ENCODE measurements at places on chromosomes 7 and 10. TPM values are rescaled to one million over a fixed set of nuclear protein-coding genes. Genes with fewer than 3 reads are reported as not detected.

ACBD7 gene
- total RNA-seq = 3.1 TPM

- DNase-seq = no peak
Measured at GRCh38 chr7:116230191-116231005, 20.1 kb downstream of the TES start.

THSD7A gene
- not detected for total RNA-seq

- DNase-seq = no peak
Measured at GRCh38 chr7:12949060-12949931, 261.9 kb downstream of the ARL4A start.

GRCh38 chr10:115660391-115660790 lies 567.2 kb downstream of the ATRNL1 start:
- DNase-seq = no peak

DNA sequence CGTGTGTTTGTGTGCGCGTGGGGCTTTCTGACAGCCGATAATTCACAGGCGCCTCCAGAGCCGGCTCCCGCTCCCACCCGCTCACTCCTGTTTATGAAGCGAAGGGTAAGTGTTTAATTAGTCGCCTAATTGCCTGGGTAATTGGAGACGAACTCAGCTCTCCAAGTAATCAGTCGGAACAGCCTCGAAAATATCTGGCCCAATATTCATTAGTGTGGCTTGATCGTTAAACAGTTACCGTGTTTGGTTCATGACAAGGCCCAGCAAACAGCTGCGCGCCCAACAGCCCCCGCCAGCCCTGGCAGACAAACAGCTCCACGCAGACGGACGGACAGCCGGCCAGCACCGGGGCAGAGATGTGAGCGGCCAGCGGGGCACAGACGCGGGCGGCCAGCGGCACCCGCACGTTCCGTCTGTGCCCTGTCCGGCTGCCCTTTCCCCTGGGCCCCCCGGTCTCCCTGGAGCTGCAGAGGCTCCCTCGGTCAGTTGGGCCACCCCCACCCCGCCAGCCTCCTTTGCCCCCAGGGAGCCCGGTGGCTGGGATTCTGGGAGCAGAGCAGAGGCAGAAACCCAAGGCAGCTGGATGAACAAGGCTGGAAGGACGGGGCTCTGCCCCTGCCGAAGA lies 98.2 kb downstream of the UNCX start:
- no peak for DNase-seq
